ENCODE measurements at places on chromosomes 13 and 19.
A peak's percentile ranks its signal among the peaks of the same experiment; 100 is the strongest.

DNA sequence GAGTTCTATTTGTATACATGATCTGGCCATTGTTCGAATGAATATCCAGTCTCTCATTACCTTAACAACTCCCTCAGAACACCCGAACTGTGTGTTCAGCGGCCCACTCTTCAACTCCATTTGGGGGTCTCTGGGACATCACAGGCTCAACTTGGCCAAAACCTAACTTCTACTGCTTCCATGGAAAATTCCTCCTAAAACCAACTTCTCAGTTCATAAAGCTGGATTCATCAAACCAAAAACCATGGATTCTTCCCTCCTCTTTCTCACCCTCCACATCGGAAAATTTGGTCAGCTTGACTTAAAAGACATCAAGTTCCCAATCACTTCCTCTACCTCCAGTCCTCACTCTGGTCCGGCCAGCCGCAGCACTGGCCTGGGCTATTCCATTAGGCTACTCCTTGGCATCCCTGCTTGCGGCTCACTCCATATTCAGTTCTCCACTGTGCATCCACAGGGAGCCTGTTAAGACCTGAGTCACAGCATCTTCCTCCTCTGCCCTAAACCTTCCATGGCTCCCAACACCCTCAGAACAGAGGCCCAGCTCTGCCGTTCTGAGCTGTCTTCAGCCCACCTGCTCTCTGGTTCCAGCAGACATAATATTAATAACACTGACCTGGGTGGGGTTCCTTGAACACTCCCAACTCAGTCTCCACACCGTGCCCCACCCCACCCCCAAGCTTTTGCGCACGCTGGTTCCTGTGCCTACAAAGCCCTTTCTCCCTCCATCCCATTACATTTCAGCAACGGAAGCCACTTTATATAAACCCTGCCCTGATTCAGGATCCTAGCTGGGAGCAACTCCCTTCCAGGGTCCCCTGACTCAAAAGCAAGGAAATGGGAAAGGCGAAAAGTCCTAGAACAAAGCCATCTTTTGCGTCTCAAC, 1.1 kb downstream of the ZNF792 start:
- DNase-seq, result peak; percentile 15

DNA sequence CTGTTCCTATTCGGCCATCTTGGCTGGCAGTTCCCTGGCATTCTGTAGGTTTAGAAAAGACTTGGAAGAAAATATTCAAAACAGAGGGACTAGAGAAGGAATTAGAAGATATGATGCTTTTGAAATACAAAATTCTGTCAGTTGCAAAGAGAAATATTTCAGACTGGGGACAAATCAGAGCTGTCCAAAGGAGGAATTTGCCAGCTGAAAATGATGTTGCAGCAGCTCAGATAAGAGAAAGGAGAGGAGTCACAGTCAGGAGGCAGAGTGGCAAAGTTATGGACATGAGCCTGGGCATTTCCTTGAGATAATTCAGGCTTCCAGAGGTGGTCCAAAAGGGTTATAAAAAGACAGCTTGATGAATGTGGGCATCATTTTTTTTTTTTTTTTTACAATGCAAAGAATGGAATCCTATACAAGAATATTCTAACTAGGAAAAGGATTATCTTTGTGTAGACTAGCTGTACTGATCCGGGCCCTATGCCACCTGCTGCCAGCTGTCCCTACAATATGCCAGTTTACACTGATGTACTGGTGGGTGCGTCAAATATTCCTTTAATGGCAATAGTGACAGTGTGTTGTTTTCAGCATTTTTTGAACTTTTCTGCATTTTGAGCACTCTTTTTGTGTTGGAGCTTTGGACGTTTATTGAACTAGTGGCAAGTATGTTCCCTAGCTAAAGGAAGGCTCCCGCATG, 31.8 kb upstream of the CBY2 start:
- no peak for DNase-seq

DNA sequence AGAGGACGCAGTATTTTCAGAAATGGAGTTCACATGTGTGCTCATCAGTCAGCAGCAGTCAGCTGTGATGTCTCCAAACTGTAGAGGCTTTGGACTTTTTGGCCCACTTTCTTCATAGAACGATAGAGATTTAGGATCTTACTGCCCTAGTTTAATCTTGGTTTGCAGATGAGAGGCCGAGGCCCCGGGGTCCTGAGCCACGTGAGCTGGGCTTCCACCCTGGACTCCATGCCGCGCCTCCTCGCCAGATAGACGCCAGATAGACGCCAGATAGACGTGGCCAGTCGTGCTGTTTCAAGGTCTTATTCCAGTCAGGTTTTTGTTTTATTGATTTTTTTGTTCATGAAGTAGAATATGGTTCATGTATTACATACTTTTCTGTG, 11.7 kb upstream of the MCF2L start:
- no peak for DNase-seq

DNA sequence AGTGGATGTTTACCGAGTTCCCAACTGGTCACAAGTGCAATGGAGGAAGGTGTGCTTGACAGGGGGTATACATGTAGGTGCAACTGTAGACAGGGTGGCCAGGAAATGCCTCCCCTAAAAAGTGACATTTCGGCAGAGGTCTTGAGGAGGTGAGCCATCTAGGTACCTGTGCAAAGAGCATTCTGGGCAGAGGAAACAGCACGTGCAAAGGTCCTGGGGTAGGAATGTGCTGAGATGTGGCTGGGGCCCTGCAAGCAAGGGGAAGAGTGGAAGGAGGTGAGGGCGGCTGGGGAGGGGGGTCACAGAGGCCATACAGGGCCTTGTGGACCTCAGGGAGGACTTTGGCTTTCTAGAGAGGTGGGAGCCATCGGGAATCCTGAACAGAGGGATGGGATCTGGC, 8.1 kb downstream of the ADGRL1 start:
- DNase-seq, result no peak

DNA sequence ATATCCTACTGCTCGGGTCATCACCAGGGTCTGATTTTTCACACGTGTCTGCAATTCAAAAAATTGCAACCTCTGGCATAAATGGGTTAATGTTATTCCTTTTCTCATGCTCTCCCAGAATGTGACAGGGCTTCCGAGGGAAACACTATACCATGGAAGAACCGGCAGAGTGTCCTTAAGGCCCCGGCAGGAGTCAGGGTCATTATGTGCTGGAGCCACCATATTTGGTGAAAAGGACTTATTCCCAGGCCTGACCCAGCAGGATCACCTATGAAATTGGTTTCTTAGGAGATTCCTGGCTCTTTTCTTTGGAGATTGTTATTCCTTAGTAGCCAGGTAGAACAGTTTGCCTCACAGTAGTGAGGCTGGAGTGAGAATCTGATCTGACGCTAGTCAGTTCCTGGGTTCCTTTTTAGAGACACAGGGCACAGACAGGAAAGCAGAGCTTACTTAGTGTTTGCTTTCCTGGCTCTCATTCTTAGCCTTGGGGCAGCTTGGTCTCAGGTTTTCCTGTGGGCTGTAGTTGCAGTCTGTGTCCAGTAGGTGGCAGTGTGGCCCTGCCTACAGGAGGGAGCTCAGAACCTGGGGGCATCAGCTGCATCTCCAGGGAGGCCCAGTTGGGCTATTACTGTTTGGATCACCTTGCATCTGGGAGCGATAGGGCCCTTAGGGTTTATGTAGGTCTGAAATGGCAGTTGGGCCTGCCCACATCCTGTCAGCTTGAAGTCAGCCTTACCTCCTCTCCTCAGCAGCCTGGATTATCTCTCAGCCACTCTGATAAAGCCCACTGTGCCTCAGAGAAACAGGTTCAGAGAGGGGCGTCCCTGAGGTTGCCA, 12.4 kb downstream of the SNRNP70 start:
- peak; percentile 75 for DNase-seq

DNA sequence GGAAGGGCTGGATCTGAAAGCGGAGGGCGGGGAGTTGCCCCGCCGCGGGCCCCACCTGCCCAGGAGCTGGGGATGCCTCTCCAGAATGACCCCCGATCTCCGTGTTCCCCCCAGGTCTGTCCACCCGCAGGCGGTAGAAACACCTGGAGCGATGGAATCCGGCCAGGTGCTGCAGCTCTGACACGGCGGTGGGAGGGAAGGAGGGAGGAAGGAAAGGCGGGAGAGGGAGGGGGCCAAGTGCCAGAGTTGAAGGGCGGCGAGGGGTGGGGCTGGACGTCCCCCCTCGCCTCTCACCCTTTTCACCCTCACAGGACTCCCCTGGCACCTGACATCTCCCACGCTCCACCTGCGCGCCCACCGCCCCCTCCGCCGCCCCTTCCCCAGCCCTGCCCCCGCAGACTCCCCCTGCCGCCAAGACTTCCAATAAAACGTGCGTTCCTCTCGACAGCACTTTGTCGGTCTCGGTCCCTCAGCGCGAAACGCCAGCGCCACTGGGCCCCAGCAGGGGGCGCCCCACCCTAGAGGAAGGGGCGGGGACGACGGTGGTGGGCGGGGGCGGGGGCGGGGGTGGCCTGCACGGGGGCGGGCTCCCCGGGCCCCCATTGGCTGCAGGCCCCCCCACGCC, 337 bp upstream of the FXYD7 start:
- DNase-seq, result no peak

DNA sequence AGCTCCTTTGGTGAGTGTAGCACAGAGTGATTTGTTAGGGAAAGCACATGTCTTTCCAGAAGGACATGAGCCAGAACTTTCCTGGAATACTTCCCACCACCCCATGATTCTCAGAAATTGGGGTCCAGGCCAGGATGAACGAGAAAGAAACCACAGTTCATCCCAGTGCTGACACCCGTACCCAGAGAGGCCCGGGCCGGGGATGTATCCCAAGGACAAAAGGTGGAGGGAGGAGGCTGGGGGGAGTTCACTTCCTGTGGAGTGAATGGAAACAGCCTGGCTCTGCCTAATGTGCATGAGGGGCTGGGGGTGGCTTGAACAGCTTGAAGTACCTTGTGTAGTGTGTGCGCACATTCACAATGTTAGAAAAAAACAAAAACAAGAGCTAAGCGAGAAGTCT, 47.5 kb downstream of the CDADC1 start:
- DNase-seq, result no peak

- DNase-seq, result no peak
Observed at GRCh38 chr19:11587975-11588631, 9.2 kb upstream of the ZNF627 start.

DNA sequence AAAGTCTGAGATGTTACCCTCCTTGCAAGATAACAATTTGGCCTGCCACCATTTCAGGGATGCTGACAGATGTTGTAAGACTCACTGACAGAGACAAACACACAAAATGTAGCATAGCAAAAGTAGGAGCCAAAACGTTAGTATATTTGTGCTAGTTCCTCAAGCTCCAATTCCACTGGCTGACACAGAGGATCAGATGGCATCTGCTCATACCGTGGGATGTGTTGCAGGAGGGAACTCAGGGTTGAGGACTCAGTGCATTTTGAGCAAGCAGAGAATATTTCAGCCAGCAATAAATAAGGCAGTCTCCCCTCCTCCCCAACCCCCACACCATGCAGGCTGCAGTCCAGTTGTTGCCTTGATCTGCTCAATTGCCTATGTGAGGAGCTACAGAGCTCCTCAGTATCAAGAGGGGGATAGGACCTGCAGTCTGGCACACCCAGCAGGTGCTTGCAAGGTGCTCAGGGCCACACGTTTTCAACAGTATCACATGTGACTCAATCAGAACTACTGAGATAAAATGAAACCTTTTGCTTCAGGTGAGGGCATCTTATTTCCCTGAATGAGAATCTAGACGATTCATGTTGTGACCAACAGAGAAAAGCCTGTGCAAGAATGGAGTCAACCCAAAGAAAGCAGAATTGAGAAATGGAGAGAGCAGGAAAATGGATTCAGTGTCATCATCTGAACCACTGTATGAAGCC, 23.6 kb upstream of the LRCH1 start:
- no peak for DNase-seq

- DNase-seq, result no peak
Observed at GRCh38 chr19:42248270-42249148, 6.1 kb upstream of the GSK3A start.

GRCh38 chr19:46646402-46646801, 10.4 kb upstream of the GNG8 start:
- no peak for DNase-seq
